ENCODE measurements at places on chromosomes 16 and 17.

- DNase-seq, result no peak
Observed at GRCh38 chr17:16948587-16949376, 23.1 kb downstream of the TNFRSF13B start.

GRCh38 chr17:7290685-7291084 lies 3.8 kb downstream of the YBX2 start:
- DNase-seq, result no peak

- DNase-seq, result no peak
Observed at GRCh38 chr17:77087650-77088454, 52.9 kb upstream of the SEC14L1 start.

DNA sequence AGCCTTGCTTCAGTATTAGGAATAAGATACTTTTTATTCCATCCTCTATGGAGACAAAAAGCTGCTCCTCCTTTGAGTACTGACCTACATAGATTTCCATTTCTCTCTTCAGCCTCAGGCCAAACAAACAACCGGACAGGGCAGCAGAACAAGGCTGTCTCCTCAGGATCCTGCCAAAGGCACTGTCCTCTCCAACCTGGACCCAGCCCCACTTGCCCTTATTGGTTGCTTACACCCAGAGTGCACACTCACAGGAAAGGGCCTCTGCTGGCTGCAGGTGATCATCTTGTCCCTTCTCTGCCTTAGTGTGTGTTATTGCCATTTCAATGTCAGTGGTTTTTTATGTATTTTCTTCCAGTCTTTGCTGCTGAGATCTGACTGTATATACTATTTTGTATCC lies 26.6 kb downstream of the LIG3 start:
- no peak for DNase-seq

- no peak for DNase-seq
Observed at GRCh38 chr16:12507366-12507765, 296.3 kb downstream of the CPPED1 start.

- no peak for DNase-seq
Observed at GRCh38 chr16:65618333-65618732, 496.5 kb upstream of the CDH11 start.

DNA sequence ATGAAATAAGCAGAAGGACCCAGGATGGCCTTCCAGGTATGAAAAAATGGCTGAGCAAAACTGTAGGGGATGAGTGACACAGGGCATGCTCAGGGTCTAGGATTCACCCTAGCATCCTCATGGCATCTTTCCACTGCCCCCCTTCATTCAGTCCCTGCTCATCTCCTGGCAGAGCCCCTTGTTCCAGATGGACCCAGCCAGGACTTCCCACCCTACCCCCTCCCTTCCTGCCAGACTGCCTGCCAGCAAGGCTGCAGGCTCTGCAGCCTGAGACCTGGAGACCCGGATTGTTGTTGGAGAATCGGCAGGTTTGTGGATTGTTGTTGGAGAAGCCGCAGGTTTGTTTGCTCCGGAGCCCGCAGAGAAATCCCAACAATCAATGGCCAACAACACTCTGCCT lies 6.6 kb downstream of the SEZ6 start:
- no peak for DNase-seq

GRCh38 chr16:52469775-52470174 lies 77.2 kb downstream of the TOX3 start:
- DNase-seq, result no peak

DNA sequence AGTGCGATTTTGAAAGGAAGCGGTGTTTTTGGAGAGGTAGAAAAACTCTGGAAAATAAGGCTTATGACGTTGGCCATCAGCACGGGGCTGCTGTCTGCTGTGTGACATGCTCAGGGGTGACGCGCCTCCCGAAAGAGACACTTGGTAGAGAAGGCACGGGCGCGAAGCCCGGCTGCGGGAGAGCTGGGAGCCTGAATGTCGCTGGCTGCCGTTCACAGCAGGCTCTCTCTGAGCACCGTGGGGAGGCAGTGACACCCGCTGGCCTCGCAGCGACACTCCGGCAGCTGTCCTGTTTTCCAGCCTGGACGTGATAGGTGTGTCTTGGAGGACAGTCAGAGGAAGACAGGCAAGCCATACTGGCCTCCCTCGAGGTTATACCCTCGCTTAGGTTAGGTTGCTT lies 759.1 kb upstream of the RBFOX1 start:
- no peak for DNase-seq

DNA sequence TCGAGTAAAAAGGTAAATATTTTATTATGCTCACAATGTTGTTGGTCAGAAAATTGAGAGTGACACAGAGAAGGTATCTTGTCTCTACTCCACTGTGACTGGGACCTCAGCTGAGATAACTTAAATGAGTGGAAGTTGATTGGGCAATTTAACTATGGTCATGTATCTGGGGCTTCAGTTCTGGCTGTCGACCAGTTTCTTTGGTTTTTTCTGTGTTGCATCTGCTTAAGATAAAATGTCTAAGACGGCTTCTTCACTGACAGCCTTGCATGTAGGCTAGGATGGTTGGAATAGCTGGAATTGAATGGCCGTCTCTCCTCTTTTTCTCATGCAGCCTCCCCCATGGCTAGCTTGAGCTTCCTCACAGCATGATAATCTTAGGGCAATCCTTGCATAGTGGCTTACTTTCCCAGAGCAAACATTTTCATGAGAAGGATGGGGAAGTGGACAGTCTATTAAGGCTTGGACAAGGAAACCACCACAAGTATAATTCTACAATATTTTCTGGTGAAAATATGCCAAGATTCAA lies 433.7 kb downstream of the KIF2B start:
- DNase-seq, result no peak

- DNase-seq, result no peak
Observed at GRCh38 chr16:27222249-27223225, 19.2 kb downstream of the KDM8 start.

- DNase-seq, result peak; percentile 18
Observed at GRCh38 chr17:76353004-76353598, 615 bp downstream of the PRPSAP1 start.

- DNase-seq, result no peak
Observed at GRCh38 chr16:86337581-86338402, 172.5 kb upstream of the FOXF1 start.

GRCh38 chr17:45834471-45835396 lies 9.9 kb upstream of the SPPL2C start:
- DNase-seq, result no peak

GRCh38 chr16:50570808-50571598 lies 22.8 kb downstream of the NKD1 start:
- DNase-seq, result no peak

DNA sequence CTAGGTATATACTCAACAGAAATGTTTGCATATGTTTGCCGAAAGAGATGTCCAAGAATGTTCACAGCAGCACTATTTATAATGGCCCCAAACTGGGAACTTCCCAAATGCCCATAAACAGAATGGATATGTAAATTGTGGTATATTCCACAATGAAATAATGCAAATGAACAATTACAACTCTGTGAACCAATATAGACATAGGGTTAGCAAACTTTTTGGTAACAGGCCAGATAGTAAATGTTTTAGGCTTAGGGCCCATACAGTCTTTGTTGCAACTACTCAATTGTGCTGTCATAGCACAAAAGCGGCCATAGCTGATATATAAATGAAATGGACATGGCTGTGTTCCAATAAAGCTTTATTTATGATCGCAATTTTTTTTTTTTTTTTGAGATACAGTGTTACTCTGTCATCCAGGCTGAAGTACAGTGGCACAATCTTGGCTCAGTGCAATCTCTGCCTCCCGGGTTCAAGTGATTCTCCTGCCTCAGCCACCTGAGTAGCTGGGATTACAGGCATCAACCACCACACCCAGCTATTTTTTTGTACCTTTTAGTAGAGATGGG lies 16.5 kb downstream of the XYLT1 start:
- DNase-seq, result no peak

- no peak for DNase-seq
Observed at GRCh38 chr16:70703041-70703834, 17.4 kb upstream of the MTSS2 start.

GRCh38 chr17:7374353-7374752 lies 6.5 kb upstream of the TNK1 start:
- no peak for DNase-seq

GRCh38 chr16:3444032-3444388 lies 530 bp downstream of the NAA60 start:
- DNase-seq, result peak; percentile 28

DNA sequence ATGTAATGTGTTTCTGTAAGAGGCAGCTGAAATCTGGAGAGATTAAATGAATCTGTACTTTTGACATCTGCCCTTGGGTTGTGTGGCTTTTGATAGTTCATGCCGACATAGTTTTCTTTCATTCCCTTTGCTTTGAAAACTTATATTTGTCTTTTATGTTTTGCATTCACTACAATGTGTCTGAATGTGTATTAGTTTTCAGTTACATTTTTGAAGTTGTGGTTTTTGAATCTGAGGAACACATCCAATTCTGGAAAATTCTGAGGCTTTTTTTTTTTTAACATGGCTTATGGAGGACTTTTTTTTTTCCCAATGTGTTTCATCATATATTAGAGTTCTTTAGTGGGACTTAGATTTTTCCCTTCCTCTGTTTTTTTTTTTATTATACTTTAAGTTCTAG lies 683.7 kb upstream of the SOX9 start:
- DNase-seq, result no peak

DNA sequence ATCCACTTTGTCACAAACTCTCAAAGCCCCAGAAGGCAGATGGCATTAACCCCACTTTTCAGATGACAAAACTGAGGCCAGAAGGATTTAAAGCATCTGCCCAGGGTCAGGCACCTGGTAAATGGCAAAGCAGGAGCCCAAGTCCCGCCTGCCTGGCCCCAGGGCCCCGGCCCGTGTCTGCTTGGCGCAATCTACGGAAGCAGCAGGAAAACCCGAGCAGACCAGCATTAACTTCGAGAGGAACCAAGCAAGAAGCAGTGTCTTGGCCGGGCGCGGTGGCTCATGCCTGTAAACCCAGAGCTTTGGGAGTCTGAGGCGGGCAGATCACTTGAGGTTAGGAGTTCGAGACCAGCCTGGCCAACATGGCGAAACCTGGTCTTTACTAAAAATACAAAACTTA lies 21.6 kb downstream of the RTN4RL1 start:
- DNase-seq, result no peak

- no peak for DNase-seq
Observed at GRCh38 chr17:40862985-40863733, 3.9 kb downstream of the KRT12 start.

GRCh38 chr17:67999291-67999911 lies 3.1 kb upstream of the C17orf58 start:
- DNase-seq, result no peak

- DNase-seq, result peak; percentile 52
Observed at GRCh38 chr17:2337544-2338314, 428 bp downstream of the SGSM2 start.

GRCh38 chr17:75738218-75738802 lies 17.1 kb downstream of the ITGB4 start:
- no peak for DNase-seq

GRCh38 chr16:89729863-89730593 lies 8.7 kb downstream of the ZNF276 start:
- DNase-seq, result no peak

DNA sequence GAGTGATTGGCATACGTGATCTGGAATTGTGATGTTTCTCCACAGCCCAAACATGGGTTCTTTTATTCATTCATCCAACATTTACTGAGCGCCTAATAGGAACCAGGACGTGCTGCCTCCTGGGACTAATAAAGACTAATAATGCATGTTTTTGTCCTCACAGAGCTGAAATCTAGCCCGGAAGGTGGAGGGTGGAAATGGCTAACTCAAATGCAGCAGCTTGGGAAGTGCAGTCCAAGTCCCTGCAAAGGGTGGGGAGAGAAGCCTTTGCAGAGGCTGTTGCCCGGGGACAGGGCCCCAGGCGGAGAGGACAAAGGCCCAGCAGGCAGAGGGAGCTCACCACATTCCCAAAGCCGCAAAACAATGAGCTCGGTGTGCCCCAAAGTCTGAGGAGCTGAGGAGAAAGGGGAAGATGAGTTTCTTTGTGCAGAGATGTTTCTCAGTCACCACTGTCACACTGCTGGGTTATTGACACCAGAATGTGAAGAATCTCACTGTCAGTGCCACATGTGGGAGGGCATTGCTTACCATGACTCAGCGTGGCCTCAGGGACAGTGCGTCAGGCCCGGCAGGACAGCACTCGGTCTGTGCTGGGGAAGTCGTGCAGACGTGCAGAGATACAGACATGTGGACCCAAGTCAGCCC lies 118.2 kb upstream of the CHMP6 start:
- no peak for DNase-seq

DNA sequence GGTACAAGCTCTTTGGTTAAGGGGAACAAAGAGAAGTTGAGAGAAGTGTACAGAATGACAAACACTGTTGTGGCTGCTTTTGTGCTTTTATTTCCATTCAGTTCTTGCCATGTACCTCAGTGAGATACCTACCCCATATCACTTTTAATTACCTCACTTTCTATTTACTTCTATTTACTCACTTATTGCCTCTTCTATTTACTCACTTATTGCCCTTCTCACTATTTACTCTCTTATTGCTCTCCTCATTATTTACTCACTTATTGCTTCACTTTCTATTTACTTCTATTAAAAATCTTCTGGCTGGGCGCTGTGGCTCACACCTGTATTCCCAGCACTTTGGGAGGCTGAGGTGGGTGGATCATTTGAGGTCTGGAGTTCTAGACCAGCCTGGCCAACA lies 41.9 kb downstream of the MBTD1 start:
- no peak for DNase-seq

DNA sequence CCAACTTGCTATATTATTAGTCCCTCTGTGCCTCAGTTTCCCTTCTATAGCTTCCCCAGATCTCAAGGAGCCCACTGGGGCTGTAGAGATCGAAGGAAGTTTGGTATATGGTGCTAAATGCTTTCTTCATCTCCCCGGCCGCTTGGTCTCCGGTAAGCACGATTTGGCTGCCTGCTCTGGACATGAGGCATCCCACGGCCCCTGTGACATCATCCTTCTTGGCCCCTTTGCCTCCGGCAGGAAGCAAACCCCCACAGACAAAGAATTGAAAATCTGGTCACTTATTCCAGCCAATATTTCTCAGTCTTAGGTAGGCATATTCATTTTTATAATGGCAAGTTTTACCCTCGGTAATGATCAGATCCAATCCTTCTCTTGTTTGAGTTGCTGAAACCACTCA lies 65.8 kb downstream of the WSCD1 start:
- DNase-seq, result no peak

GRCh38 chr17:82065193-82065637 lies 389 bp downstream of the DUS1L start:
- DNase-seq, result peak; percentile 51

- no peak for DNase-seq
Observed at GRCh38 chr16:6252541-6252940, 1080.1 kb upstream of the RBFOX1 start.

DNA sequence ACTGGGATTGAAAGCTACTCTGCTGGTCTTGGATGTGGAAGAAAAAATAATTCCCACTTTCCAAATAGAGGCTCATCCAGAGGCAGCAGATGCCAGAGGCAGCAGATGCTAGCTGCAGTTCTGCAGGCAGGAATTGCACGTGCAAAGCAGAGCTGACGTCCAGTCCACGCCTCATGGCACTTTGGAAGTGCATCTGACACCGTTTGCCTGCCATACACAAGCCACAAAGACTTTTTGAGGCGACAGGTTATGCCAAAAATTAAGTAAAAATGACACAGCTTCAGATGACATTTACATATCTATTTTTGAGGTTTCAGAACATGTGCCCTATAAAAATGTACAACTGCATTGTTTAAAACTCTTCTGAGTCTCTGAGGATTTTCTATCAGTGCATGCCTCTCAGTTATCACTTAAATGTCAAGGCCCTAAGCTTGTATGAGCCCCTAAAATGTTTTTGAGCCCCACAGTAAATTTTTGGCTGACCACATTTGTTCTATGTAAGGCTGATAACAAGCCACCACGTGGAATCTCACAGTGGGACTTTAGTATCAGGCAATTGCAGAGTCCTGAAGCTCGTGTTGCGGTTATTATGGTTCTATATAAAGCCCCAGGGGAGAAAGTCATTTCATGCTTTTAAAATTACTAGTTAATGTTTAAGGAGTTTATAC lies 239.2 kb downstream of the PRKCA start:
- DNase-seq, result no peak

Data from activated CD8-positive, alpha-beta memory T cell treated with anti-CD3 and anti-CD28 coated beads, Interleukin-2, amount 50 U/mL, for 4 hours (primary cell).